ENCODE measurements at places on chromosomes 4 and X.

GRCh38 chrX:10471418-10471817 lies 149.0 kb downstream of the MID1 start:
- no peak for DNase-seq

DNA sequence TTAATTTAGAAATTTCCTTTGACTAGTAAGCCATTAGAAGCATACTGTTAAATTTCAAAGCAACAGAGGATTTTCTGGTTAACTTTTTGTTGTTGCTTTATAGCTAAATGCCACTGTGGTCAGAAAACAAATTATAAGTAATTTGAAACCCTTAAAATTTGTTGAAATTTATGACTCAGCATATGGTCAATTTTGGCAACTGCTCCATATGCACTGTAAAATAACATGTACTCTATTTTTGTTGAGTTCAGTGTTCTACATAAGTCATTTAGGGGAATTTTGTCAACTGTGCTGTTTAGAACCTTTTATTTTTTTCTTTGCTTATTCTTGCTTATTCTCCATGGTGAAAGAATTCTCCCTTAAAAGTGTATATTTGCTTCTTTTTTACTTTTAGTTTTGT lies 28.6 kb downstream of the SCLT1 start:
- DNase-seq = no peak

DNA sequence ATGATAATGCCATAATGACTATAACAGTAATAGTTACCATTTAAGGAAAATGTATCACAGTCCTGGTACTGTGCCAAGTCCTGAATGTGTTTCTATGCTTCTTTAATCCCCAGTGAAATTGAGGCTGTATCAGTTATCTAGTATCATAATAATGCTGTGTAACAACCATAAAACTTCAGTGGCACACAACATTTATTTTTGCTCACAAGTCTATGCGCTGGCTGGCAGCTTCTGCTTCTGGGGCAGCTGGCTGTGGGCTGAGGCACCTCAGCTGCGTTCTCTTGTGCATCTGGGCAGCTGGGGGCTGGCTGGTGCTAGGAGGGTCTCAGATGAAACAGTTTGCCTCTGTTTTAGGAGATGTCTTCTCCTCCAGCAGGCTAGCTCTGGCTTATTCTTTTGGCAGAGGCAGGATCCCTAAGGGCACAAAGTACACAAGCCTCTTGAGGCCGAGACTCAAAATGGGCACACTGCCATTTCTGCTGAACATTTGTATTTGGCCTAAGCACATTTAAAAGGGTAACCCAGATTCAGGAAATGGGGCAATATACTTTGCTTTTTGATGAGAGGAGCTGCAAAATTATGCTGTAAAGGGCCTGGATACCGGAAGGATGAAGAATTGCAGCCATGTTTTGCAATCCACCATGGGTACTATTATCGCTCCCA lies 62.6 kb upstream of the DHX15 start:
- DNase-seq = no peak

- no peak for DNase-seq
Measured at GRCh38 chr4:24262616-24263015, 321.7 kb downstream of the DHX15 start.

DNA sequence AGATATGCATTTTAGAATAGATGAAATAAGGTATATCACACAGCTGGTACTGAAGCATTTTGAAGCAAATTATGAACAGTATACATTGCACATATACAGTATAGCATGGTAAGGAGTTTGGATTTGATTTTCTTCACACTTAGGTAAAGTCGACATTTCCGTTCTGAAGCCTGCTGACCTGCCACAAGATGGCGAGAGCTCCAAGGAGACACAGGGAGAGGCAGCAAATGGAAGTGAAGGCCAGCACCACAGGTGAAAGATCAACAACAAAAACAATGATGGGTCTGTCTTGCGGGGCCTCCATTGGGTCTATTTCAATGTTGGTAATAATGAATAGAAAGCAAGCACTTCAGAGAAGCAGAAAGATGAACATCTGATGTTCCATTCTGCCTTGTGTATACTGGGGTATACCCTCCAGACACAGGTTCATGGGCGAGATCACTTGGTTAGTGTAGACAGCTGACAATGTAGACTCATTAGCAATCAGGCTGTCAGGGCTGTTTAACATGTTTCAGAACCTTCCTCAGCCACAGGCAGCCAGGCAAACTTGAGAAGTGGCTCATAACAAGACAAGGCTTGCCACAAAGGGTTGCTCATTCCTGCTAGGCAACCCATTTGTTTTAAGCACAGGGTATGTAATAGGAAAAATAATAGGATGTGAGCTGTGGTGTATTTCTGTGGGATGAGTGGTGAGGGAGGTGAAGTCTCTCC lies 21.4 kb upstream of the NOX1 start:
- no peak for DNase-seq

DNA sequence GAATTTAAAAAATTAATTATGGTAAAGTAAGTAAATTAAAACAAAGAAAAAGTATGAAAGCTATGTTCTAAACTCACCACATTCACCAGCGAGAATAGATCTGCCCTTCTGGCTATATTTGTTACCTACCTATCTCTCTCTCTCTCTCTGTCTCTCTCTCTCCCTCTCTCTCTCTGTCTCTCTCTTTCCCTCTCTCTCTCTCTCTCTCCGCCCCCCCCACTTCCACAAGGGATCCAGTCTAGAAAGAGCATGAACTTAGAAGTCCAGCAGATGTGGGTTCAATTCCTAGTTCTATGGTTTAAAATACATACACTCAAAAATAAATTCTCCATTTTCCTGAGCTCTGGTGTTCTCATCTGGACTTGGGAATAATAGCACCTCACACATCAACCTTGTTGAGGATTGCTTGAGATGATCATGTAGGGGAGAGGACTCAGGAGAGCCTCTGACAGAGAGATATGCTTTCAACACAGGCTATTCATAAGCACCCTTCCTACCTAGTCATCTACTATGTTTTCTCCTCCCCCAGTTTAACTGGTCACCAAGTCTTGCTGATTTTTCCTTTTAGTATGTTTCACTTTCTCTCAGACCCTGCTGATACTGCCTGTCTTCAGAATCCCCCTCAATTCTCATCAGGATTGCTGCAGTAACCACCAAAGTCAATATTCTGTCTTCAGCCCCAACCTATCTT lies 64.7 kb downstream of the SLC7A11 start:
- DNase-seq = no peak

- DNase-seq = no peak
Measured at GRCh38 chr4:3112201-3112600, 37.7 kb downstream of the HTT start.

DNA sequence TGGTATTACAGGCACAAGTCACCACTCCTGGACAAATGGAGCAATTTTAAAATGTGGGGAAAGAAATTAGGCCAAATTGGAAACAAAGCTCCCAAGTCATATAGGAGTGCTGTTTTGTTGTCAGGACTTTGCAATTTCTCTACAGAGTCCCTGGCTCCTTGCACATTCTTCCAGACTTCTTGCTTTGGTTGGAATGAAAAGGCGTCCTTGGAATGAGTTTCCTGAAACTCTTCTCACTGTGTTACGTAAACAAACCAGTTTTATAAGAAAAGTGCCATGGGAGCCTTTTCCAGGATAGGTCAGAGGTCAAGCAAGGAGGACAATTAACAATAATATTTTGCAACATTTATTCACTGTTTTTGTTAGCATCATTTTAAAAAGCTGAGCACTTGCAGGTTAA lies 32.4 kb upstream of the KIT start:
- no peak for DNase-seq

GRCh38 chrX:134935276-134935675 lies 55.5 kb upstream of the SMIM10 start:
- DNase-seq = no peak

DNA sequence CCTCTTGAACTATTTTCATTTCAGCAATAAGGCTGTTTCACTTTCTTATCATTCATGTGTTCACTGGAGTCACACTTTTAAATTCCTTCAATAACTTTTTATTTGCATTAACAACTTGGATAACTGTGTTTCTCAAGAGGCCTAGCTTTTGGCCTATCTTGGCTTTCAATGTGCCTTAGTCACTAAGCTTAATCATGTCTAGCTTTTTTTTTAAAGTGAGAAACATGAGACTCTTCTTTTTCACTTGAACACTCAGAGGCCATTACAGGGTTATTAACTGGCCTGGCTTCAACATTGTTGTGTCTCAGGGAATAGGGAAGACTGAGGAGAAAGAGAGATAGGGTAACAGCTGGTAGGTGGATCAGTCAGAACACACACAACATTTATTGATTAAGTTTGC lies 64.0 kb upstream of the VCX2 start:
- no peak for DNase-seq

DNA sequence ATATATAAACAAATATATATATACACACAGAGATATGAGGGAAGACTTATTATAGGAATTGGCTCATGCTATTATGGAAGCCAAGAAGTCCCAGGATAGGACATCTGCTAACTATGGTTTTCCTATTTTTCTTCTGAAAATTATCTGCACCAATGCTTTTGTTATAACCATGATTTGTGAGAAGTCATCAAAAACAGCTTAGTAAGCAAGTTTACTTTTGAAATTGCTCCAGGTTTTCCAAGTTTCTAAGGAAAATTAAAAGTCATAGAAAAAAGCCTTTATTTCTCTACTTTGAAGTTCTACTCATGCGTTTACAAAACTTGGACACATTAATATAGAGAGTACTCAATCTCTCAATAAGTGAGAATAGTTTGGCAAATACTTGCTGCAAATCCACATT lies 213.1 kb downstream of the TRAM1L1 start:
- DNase-seq = no peak

- no peak for DNase-seq
Measured at GRCh38 chr4:137602436-137602835, 70.1 kb upstream of the PCDH18 start.

GRCh38 chrX:45824471-45824870 lies 623.8 kb upstream of the DIPK2B start:
- DNase-seq = no peak

GRCh38 chr4:22299678-22300077 lies 216.2 kb downstream of the ADGRA3 start:
- DNase-seq = no peak

GRCh38 chr4:55393461-55394320 lies 2.1 kb upstream of the TMEM165 start:
- DNase-seq = no peak

GRCh38 chr4:87734084-87734483 lies 65.3 kb upstream of the IBSP start:
- DNase-seq = no peak

- no peak for DNase-seq
Measured at GRCh38 chr4:2879026-2879425, 35.4 kb downstream of the ADD1 start.

GRCh38 chr4:14087459-14087858 lies 459.9 kb upstream of the BOD1L1 start:
- DNase-seq = no peak

DNA sequence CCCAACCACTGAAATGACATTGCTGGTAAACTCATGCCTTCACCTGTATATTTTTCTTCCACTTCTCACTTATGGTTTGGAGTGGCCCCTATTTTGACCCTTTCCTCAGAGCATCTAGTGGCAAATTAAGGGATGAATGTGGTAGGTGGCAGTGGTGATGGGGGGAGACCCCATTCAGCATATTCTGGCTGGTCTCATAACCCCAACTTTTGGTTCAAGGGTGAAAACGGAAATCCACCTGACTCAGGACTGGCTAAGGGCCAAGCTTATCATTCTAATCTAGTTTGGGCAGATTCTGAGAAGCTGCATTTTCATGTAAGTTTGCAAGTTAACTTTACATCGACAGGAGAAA lies 47.0 kb upstream of the NSUN7 start:
- DNase-seq = no peak

- no peak for DNase-seq
Measured at GRCh38 chrX:120419463-120419862, 49.6 kb downstream of the LAMP2 start.

DNA sequence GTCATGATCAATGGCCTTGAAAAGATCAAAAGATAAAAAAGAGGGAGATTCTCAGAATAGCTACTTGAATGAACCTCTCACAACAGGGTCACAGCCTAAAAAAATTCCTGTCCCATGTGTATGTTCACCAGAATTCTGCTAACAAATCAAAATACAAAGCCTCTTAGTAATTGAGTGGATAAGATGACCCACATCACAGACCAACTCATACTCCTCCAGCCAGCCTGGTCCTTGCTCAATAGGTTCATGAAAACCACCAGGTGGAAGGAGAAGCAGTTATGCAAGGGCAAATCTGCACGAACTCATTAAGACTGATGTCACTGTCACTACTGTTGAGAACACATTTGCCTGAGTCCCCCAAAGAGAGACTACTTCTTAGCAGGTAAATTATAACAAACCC lies 21.5 kb downstream of the WDFY3 start:
- DNase-seq = no peak

DNA sequence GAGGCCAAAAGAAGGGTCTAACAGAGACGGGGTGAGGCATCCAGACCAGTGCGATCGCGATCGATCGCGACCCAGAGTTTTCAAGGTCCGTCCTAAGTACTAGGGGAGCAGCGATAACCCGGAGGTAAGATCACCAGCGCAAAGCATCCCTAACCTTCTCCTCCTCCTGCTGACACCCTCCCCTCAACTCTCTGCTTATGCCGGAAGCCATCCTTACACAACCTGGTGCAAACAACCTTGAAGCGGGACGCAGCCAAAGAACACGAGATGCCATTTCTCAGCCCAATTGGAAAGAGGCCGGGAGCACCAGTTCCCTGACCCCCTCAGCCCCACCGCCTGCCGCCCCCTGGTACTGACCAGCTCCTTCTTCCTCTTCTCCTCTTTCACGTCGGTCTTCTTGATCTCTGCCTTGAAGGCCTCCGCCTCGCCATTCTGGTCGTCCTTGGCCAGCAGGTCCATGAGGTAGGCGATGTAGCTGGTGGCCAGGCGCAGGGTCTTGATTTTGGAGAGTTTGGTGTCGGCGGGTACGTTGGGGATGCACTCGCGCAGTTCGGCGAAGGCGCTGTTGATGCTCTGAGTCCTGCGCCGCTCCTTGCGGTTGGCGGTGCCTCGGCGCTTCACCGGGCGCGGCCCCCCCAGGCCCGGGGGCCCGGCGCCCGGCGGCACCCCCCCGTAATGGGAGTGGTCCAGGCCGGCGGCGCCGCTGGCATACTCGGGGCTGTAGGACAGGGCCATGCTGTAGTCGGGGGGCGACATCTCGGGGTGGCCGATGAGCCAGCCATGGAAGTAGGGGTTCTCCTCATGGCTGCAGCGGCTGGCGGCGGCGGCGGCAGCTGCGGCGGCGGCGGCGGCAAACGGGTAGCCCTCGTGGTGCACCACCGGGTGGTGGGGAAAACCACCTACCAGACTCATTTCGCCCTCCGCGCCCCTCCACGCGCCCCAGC lies 1.4 kb downstream of the HAND2 start:
- DNase-seq = no peak

DNA sequence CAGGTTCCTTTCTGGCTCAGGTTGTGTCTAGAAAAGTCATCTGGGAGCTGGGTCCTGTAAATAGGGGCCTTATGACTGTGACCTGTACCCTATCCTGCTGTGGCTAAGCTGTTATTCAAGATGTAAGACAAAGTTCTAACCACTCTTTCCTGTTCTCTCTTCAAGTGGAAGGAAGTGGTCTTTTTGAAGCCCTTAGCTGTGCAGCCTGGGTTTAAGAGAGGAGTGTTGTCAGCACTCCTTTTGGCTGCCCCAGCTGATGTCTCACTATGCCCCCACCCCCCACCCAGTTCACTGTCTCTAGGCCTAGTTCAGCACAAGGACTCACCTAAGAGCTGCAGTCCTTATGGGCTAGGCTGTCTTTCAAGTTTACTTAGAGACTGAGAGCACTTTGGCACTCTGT lies 1069.5 kb downstream of the FAM133A start:
- no peak for DNase-seq

- DNase-seq = no peak
Measured at GRCh38 chr4:39255266-39255665, 72.9 kb downstream of the WDR19 start.

GRCh38 chr4:144190009-144190408 lies 49.5 kb upstream of the GYPA start:
- no peak for DNase-seq

GRCh38 chrX:31540313-31540712 lies 468.5 kb upstream of the FTHL17 start:
- DNase-seq = no peak
